ENCODE measurements at places on chromosomes 16 and 17.

- no peak for DNase-seq
Observed at GRCh38 chr17:7550344-7550743, 1.5 kb downstream of the TNFSF12 start.

DNA sequence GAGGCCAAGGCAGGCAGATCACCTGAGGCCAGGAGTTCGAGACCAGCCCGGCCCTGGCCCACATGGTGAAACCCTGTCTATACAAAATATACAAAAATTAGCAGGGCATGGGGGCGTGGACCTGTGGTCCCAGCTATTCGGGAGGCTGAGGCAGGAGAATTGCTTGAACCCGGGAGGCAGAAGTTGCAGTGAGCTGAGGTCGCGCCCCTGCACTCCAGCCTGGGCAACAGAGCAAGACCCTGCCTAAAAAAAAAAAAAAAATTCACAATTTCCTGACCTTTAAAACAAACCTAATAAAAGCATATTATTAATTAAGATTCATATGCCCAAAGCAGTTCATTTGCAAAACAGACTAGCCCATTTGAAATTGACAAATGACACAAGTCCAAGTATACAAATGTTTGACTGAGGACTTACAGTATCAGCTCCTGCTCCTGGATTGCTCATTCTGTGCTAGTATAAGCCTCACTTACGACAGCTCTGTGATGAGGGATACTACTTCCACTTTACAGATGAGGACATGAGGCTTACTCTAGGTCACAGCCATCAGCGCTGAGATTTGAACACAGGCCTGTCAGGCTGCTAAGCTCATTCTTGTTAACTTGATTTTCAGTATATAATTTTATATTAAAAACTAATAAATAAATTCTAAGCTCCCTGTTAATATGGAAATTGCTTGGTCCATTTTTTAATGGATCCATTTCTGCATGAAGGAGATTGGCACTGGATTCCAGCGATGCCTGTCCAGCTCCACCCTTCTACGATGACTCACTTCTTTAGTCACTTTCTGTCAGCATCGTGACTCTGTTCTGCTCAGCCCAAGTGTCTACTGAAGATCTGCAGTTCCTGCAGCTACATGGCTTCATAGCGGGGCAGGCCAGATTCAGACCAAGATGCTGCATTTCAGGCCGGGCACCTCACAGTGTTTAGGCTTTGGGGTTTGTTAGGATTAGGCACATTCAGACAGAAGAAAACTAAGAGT is 88.2 kb downstream of the WDR59 start:
- peak; percentile 79 for DNase-seq

- DNase-seq: no peak
Observed at GRCh38 chr17:72462814-72463213, 342.0 kb downstream of the SOX9 start.

DNA sequence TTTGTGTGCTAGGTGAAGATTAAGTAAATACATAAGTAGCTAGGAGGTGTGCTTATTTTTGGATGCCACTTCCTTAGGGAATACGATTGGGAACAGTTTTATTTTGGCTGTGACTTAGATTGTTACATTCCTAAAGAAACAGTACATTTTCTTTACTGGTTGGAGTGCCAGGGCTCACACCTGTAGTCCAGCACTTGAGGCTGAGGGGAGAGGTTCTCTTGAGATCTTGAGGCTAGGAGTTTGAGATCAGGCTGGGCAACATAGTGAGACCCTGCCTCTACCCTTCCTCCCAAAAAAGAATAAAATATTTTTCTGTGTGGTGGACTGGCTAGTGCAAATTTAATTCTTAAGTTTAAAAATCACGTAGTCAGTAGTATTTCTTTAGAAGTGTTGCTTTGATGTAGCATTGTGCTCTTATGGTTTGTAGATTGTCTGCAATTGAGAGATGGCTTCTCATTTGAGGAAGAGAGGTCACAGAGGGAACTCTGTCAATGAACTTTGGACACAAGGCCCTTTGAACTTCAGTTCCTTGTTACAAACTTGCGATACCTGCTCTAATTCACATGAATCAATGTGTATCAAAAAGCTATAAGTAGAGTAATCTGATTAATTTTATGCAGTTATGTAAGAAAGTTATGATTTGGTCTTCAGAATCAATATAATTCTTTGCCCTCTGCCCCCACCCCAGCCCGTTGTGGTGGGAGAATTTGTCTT is 7.1 kb downstream of the HAPSTR1 start:
- no peak for DNase-seq

DNA sequence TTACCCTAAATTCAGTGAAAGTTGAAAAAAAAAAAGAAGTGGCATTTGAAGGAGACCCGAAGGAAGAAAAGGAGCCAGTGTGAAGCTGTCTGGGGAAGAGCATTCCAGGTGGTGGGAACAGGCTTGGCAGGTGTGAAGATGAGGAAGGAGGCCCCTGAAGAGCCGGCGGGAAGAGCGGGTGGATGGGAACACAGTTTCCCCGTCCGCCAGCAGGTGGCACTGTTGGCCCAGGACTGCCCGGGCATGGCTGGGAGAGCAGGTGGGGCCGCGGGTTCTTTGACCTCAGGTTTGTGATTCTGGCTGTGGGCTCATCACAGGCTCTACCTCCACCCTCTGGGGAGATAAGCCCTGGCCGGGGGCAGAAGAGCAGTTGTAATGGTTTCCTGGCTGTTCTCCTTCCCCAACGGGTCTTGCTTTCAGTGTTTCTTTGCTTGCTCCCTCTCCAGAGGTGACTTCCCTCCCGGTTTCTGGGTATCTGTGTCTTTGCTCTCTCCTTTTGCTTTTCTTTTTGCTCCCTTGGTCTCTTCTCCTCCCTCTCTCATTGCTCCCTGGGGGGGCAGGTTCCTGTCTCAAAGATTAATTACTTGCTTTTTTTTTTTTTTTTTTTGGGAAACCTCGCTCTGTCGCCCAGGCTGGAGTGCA is 32.3 kb downstream of the RAP1GAP2 start:
- peak; percentile 88 for DNase-seq

GRCh38 chr16:51131619-51132018 is 19.5 kb downstream of the SALL1 start:
- no peak for DNase-seq

DNA sequence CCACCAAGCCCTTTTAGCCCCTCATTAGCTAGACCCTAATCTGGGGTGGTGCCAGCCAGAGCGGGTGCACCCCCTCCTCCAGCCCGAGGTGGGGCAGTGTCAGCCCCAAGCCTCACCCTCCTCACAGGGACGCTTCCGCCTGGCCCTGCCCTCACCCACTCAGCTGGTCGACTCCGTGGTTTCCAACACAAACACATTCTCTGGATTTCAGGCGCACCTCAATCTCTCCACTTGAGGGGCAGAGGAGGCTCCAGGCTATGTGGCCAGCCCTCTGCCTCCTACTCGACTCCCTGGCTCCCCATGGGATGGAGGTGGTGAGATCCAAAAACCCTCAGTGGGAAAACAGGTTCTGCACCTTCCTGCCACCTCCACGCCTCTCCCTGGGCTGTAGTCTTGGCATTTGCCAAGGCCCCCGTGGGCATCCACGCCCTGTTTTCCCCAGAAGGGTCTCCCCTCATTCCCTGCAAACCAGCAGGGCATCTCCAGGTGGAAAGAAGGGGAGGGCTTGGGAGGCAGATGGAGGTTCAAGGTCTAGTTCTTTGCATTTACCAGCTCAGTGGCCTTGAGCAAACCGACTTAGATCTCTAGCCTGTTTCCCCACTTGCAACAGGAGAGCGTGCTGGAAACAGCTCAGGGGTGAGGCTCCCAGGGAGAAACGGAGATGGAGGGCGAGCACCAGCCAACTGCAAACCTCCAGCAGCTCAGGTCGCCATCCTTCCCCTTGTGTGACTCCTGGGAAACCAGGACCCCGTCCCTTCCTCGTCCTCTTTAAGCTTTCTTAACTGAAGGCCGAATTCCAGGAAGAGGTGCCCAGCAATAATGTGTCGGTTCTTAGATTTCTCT is 1.7 kb downstream of the EMP2 start:
- no peak for DNase-seq

DNA sequence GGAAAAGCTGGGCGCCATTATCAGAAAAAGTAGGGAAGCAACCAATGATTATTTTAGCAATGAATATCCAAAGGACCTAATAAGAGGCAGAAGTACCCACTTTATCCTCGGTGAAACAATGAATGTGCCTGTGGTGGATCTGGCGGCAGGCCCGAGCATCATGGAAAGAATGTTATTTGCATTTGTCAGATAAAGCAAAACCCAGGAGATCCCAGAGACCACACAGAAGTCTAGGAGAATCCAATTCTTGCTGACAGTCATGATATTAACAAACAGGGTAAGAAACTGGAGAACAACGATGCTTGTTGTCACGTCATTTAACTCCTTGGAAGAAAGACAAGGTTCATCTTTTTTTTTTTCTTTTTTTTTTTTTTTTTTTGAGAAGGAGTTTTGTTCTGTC is 12.0 kb upstream of the TNRC6A start:
- no peak for DNase-seq

GRCh38 chr16:1992704-1993317 is 3.0 kb downstream of the SYNGR3 start:
- DNase-seq: no peak

GRCh38 chr16:30142672-30143346 is 19.8 kb upstream of the MAPK3 start:
- DNase-seq: no peak

DNA sequence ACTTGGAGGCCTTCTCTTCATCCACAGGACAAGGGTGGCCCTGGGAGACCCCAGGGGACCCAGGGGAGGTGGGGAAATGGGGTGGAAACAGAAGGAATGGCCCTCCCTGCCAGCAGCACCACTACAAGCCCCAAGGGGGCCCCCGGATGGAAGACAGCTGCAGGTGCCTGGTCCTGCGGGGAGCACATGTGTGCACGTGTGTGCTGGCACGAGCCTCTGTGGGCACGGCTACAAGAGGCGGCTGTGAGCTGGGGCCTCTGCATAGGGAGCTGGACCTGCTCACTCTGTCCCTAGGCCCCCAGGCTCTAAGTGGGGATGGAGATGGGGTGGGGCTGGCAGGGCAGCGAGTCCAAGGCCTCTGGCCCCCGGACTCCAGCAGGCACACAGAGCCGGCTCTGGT is 13.2 kb upstream of the AATK start:
- no peak for DNase-seq

DNA sequence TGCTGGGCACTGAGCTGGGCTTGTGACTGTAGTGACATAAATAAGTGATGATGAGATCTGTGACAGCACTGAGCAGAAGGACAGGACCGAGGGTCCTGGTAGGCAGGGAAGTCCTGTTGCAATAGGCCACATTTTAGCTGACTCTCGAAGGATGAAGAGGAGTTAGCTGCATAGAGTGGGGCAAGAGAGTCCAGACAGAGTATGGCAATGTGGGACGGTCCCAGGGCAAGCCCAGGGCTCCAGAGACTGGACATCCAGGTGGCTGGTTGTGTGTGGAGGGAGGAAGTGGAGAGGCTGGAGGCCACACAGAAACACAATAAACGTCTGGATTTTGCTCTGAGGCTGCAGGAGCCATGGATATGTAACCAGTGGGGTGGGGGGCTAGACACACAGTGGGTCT is 64.5 kb upstream of the ZNF423 start:
- DNase-seq: no peak

DNA sequence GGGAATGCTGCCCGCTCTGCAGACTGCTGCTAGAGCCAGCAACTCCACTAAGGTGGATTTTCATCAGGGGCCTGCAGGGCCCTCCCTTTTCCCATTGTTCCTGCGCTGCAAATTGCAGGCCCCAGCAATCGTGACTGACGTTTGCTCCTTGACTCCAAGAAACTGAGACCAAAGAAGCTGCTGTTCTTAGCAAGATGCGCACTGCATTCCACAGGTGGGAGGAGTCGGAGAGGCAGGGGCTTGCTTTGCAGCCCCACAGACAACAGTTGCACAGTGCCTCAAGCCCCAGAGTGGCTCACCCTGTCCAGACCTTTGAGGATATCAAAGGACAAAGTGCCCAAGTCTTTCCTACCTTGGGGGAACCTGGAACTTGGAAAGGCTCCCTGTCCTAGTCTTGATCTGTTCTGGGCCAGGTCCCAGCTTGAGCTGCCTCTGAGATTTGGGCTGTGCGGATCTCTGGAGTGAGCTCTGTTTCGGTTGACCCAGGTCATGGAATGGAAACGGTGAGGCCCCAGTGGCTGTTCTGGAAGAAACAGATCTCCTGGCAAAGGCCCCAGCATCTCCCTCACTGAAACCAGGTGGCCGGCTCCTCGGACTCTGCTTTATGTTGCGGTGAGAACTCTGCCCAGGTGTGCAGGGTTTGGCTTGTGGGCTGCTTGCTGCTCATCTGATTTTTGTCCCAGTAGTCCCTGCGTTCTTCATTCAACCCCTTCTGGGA is 24.9 kb downstream of the PLCD3 start:
- DNase-seq: no peak

DNA sequence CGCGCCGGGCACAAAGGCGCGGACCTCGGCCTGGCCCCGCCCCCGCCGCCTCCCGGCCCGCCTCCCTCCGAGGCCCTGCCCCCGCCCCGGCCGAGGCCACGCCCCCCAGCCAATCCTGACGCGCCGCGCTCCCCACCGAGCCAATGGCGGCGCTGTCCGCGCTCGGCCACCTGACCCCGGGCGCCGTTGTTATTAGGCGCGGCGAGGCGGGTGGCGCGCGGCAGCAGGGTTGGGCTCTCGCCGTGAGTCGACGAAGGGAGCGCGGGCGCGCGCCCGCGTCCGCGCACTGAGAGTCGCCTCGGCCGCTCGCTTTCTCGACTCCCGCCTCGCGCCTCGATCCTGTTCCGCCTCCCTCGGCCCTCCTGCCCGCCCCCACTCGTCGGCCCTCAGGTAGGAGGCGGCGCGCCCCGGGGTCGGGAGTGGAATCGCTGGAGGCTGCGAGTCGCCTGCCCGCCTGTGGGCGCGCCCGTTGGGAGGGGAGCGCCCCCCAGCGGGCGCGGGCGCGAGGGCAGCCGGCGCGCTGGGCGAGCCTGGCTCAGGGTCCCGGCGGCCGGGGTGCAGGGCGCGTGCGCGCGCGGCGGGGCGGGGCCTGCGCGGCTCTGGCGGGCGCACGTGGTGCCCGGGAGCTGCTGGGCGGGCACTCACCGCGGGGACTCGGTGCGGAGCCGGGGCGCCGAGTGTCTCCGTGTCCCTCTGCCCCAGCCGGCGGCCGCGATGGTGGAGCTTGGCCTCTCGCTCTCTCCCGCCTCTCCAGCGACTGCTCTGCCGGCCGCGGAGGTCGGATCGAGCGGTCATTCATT is 405 bp upstream of the CBLN1 start:
- no peak for DNase-seq

DNA sequence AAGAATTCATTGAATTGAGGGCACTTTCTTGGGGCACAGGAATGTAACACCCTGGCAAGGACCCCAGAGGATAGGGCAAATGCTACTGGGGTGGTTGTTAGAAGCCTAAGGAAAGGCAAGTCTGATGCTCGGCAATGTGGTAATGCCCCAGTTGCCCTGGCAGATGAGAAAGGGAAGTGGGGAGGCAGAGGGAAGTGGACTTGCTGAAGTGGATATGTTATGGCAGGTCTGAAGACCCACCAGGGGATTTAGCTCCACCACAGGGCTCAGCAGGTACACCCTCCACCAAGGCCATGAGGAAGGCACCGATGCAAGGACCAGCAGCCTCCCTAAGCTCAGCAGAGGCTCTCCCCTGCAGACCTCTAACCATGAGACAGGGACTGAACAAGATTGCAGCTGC is 184.8 kb downstream of the IRX5 start:
- DNase-seq: no peak

All from H54 (cell line).